ENCODE measurements at places on chromosomes 5 and 9. TPM values are rescaled to one million over a fixed set of nuclear protein-coding genes. Genes with fewer than 3 reads are reported as not detected.
A peak's percentile ranks its signal among the peaks of the same experiment; 100 is the strongest.

DNA sequence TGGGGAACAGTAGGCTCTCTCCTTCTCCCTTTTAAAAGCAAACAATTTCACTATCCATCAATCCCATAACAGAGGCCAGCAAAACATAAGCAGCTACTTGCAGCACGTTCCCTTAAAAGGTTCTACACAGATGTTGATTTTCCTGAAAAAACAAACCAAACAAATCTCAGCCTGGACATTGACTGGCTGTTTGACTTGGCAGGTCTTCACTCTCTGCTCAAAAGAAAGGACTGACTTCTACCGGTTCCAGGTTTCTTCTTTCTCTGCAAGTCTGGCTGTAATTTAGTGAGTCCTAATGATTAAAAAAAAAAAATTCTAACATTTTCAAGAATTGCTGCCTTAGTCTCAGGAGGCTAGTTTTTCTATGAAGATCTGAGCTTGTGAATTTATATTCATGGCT, 203.1 kb upstream of the EFNA5 start:
- H3K4me3 ChIP-seq: no peak overlapping the region
- peaks cover 41% of the 10 kb centered on the region for H3K4me1 ChIP-seq
- H3K36me3 ChIP-seq: peaks cover 4% of the 10 kb centered on the region
- H3K27me3 ChIP-seq: peaks cover 2% of the 10 kb centered on the region

The FBXL7 gene
- 3.8 TPM for total RNA-seq

- no peak overlapping the region for H3K27ac ChIP-seq
- H3K36me3 ChIP-seq: peaks cover 14% of the 10 kb centered on the region
- H3K4me3 ChIP-seq: no peak overlapping the region
- no peaks in the 10 kb centered on the region for H3K4me1 ChIP-seq
- DNase-seq: no peak
- H3K27me3 ChIP-seq: no peaks in the 10 kb centered on the region
Measured at GRCh38 chr9:13165236-13165945, 114.1 kb downstream of the MPDZ start.

- DNase-seq: peak; percentile 76
- peak overlapping the region; percentile 92 for H3K4me3 ChIP-seq
- H3K27ac ChIP-seq: peak overlapping the region; percentile 80
- H3K4me1 ChIP-seq: peaks cover 8% of the 10 kb centered on the region
- H3K27me3 ChIP-seq: no peaks in the 10 kb centered on the region
- H3K36me3 ChIP-seq: peaks cover 4% of the 10 kb centered on the region
Measured at GRCh38 chr9:128456613-128457061, 831 bp downstream of the ODF2 start.

GRCh38 chr5:87210743-87211142, 56.9 kb upstream of the RASA1 start:
- no peak for DNase-seq
- peaks cover 6% of the 10 kb centered on the region for H3K4me1 ChIP-seq

- H3K4me1 ChIP-seq: peaks cover 45% of the 10 kb centered on the region
- H3K4me3 ChIP-seq: no peak overlapping the region
- no peaks in the 10 kb centered on the region for H3K27me3 ChIP-seq
Measured at GRCh38 chr9:121708768-121709488, 57.5 kb downstream of the DAB2IP start.

GRCh38 chr5:37876943-37877342, 37.1 kb upstream of the GDNF start:
- H3K27ac ChIP-seq: no peak overlapping the region
- H3K4me3 ChIP-seq: no peak overlapping the region
- H3K27me3 ChIP-seq: peaks cover 14% of the 10 kb centered on the region
- no peak for DNase-seq
- no peaks in the 10 kb centered on the region for H3K4me1 ChIP-seq

DNA sequence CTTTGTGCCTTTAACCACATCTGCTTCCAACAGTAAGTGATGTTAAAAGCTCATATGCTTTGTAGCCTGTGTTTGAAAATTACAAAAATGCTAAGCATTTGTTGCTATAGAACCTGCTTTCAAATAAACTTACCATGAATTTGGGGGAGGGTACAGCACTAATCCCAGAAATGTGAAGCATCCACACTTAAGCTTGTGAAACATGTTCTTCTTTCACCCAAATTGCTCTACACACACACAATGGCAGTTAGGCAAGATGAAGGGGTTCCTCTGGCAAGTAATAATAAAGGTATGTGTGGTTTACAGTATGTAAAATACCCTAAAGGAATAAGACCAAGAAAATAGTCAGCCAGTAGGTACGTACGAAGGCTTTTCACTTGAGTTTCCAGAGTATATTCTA, 165.6 kb downstream of the SMARCA2 start:
- no peaks in the 10 kb centered on the region for H3K27me3 ChIP-seq
- no peak overlapping the region for H3K27ac ChIP-seq
- H3K4me3 ChIP-seq: no peak overlapping the region
- H3K4me1 ChIP-seq: peaks cover 24% of the 10 kb centered on the region
- DNase-seq: no peak

The GABRB2 gene
- total RNA-seq: 2.5 TPM

DNA sequence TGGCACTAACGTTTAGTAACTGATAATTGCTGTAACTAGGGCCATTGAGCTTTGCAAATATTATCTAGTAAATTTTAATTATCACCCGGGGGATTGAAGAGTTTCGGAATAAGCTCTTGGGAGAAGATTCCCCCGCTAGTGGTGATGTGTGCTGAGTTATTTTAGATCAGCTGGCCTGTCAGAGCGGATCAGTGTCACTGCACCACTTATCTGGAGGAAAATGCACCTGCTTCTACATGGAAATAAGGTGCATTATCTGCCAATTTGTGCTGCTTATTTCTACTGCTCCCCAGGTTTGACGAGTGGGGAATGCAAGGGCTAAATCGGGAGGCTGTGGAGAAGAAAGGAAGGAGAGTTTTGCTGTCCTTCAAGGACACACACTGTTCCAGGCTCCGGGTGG, 518.6 kb downstream of the TLE4 start:
- H3K4me3 ChIP-seq: no peak overlapping the region
- H3K36me3 ChIP-seq: peaks cover under 1% of the 10 kb centered on the region
- peaks cover 13% of the 10 kb centered on the region for H3K27me3 ChIP-seq
- no peak for DNase-seq

DNA sequence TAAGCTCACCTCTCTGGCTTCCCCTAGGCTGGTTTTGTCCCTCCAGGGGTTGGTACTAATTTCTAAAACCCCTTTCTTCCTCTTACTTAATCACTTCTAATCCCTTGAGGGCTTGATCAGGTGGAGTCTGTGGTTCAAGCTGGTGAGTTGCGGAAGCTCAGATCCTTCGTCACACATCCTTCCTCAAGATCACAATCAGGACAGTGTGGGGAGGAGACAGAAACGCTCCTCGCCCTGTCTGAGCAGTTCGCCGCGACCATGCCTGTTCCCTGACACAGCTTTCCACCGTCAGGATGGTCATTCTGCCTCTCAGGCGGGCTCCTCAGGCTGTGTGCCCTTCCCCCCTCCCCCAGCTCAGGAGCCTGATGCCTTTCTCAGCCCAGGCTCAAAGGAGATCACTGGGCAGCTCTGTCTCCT, 24.3 kb downstream of the CPLX2 start:
- H3K36me3 ChIP-seq: no peaks in the 10 kb centered on the region
- H3K4me1 ChIP-seq: no peaks in the 10 kb centered on the region
- H3K27me3 ChIP-seq: peaks cover 8% of the 10 kb centered on the region
- no peak overlapping the region for H3K27ac ChIP-seq
- no peak overlapping the region for H3K4me3 ChIP-seq

The SLC45A2 gene
- 2.1 TPM for total RNA-seq

The FAXDC2 gene
- 9.3 TPM for total RNA-seq

The ZNF366 gene
- not detected for total RNA-seq

DNA sequence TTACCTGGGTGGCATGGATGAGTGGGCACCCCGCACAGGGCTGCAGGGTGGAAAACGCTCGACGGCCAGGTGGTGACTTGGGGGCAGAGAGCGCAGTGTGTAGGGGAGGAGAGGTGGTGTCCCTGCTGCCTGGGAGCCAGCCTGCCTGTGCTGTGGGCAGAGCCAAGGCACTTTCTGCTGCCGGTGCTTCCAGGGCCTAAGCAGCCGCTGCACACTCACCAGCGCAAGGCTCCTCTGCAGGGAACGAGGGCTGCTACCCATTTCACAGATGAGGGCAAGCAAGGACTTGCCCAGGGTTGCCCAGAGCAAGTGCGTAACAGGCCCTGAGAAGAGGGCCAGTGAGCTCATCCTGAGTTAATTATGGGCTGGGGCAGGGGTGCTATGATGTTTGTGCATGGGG, 62.5 kb downstream of the CRB2 start:
- peaks cover 21% of the 10 kb centered on the region for H3K4me1 ChIP-seq
- DNase-seq: no peak
- H3K36me3 ChIP-seq: no peaks in the 10 kb centered on the region
- H3K27ac ChIP-seq: no peak overlapping the region
- no peaks in the 10 kb centered on the region for H3K27me3 ChIP-seq

- peaks cover 6% of the 10 kb centered on the region for H3K4me1 ChIP-seq
- H3K27ac ChIP-seq: no peak overlapping the region
- DNase-seq: no peak
- H3K36me3 ChIP-seq: no peaks in the 10 kb centered on the region
Measured at GRCh38 chr5:10451137-10451824, 9.6 kb downstream of the ROPN1L start.

- H3K27ac ChIP-seq: no peak overlapping the region
- no peak overlapping the region for H3K4me3 ChIP-seq
- no peak for DNase-seq
- H3K27me3 ChIP-seq: peaks cover 4% of the 10 kb centered on the region
- H3K4me1 ChIP-seq: peaks cover 4% of the 10 kb centered on the region
- H3K36me3 ChIP-seq: no peaks in the 10 kb centered on the region
Measured at GRCh38 chr9:132732326-132733259, 62.3 kb downstream of the GTF3C4 start.

The HBEGF gene
- total RNA-seq: 4.7 TPM

GRCh38 chr9:136644593-136645351, 17.9 kb upstream of the EGFL7 start:
- H3K27me3 ChIP-seq: peaks cover 7% of the 10 kb centered on the region
- no peaks in the 10 kb centered on the region for H3K36me3 ChIP-seq
- no peak for DNase-seq
- peaks cover 10% of the 10 kb centered on the region for H3K4me1 ChIP-seq
- H3K27ac ChIP-seq: no peak overlapping the region

DNA sequence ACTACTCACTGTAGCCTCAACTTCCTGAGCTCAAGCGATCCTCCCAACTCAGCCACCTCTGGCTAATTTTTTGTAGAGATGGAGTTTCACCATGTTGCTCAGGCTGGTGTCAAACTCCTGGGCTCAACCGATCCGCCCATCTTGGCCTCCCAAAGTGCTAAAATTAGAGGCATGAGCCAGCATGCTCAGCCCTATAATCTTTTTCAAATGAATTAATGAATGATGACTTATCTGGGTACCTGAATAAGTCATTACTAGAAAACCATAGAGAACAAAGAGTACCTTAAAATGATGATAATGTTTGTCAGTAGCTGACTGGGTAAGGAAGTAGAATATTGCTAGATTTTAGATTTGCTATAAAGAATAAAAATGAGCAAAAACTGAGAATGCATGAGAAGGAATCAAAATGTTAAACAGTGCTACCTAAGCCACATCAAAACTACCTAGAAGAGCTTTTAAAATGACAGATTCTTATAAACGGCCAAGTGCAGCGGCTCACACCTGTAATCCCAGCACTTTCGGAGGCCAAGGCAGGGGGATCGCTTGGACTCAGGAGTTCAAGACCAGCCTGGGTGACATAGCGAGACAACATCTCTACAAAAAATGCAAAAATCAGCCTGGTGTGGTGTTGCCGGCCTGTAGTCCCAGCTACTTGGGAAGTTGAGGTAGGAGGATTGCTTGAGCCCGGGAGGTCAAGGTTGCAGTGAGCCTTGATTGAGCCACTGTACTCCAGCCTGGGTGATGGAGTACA, 13.6 kb downstream of the FNBP1 start:
- H3K27ac ChIP-seq: no peak overlapping the region
- no peak for DNase-seq
- no peak overlapping the region for H3K4me3 ChIP-seq
- H3K36me3 ChIP-seq: peaks cover under 1% of the 10 kb centered on the region
- peaks cover under 1% of the 10 kb centered on the region for H3K4me1 ChIP-seq
- H3K27me3 ChIP-seq: no peaks in the 10 kb centered on the region

- H3K4me1 ChIP-seq: no peaks in the 10 kb centered on the region
- no peaks in the 10 kb centered on the region for H3K36me3 ChIP-seq
- DNase-seq: no peak
- no peak overlapping the region for H3K27ac ChIP-seq
Measured at GRCh38 chr5:8861764-8862163, 684.1 kb downstream of the SEMA5A start.

The ACTBL2 gene
- total RNA-seq: not detected

- peaks cover 15% of the 10 kb centered on the region for H3K4me1 ChIP-seq
- H3K27me3 ChIP-seq: peaks cover 4% of the 10 kb centered on the region
- H3K27ac ChIP-seq: peak overlapping the region; percentile 46
- peak overlapping the region; percentile 9 for H3K4me3 ChIP-seq
Measured at GRCh38 chr9:2957656-2958200, 113.8 kb upstream of the PUM3 start.

GRCh38 chr5:134113363-134113889, 1.1 kb upstream of the TCF7 start:
- peak overlapping the region; percentile 90 for H3K4me3 ChIP-seq
- peaks cover 39% of the 10 kb centered on the region for H3K27me3 ChIP-seq
- no peak for DNase-seq
- H3K4me1 ChIP-seq: no peaks in the 10 kb centered on the region
- H3K27ac ChIP-seq: no peak overlapping the region

GRCh38 chr5:132270706-132271105, 13.2 kb downstream of the PDLIM4 start:
- no peaks in the 10 kb centered on the region for H3K27me3 ChIP-seq
- no peak overlapping the region for H3K27ac ChIP-seq
- peaks cover 24% of the 10 kb centered on the region for H3K36me3 ChIP-seq
- H3K4me1 ChIP-seq: peaks cover 39% of the 10 kb centered on the region
- no peak overlapping the region for H3K4me3 ChIP-seq

DNA sequence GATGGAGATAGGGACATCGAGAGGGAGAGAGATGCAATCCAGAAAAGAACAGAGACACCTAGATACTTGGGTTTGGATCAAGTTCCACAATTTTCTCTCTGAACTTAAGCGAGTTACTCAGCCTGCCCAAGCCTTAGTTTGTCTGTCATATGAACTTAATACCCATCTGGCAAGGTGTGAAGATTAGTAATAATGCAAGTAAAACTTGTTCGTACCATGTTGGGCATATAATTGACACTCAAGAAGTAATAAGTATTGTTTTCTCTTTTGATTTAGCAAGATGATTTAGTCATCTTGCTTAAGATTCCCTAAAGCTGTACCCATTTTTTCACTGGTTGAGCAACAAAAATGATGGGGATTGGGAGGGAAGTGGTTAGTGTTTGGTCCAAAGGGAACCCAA, 7.5 kb downstream of the RABGAP1 start:
- DNase-seq: no peak
- no peak overlapping the region for H3K4me3 ChIP-seq
- peaks cover 5% of the 10 kb centered on the region for H3K36me3 ChIP-seq
- peaks cover 40% of the 10 kb centered on the region for H3K4me1 ChIP-seq

The ERAP2 gene
- 0.86 TPM for total RNA-seq

The GGTA1 gene
- not detected for total RNA-seq

GRCh38 chr9:79134654-79135053, 437.1 kb upstream of the TLE4 start:
- no peak overlapping the region for H3K27ac ChIP-seq
- no peak for DNase-seq
- H3K4me1 ChIP-seq: peaks cover 6% of the 10 kb centered on the region

- no peak for DNase-seq
- H3K4me1 ChIP-seq: peaks cover 5% of the 10 kb centered on the region
- H3K27me3 ChIP-seq: no peaks in the 10 kb centered on the region
Measured at GRCh38 chr5:141992349-141992963, 20.4 kb downstream of the GNPDA1 start.

- peaks cover 14% of the 10 kb centered on the region for H3K27me3 ChIP-seq
- H3K4me3 ChIP-seq: no peak overlapping the region
- H3K36me3 ChIP-seq: no peaks in the 10 kb centered on the region
- no peak for DNase-seq
- no peaks in the 10 kb centered on the region for H3K4me1 ChIP-seq
- H3K27ac ChIP-seq: no peak overlapping the region
Measured at GRCh38 chr9:108041551-108041950, 552.0 kb upstream of the KLF4 start.

The EQTN gene
- not detected for total RNA-seq

The IL5 gene
- total RNA-seq: not detected
